ENCODE measurements at places on chromosomes 1 and 21. TPM values are rescaled to one million over a fixed set of nuclear protein-coding genes. Genes with fewer than 3 reads are reported as not detected.

DNA sequence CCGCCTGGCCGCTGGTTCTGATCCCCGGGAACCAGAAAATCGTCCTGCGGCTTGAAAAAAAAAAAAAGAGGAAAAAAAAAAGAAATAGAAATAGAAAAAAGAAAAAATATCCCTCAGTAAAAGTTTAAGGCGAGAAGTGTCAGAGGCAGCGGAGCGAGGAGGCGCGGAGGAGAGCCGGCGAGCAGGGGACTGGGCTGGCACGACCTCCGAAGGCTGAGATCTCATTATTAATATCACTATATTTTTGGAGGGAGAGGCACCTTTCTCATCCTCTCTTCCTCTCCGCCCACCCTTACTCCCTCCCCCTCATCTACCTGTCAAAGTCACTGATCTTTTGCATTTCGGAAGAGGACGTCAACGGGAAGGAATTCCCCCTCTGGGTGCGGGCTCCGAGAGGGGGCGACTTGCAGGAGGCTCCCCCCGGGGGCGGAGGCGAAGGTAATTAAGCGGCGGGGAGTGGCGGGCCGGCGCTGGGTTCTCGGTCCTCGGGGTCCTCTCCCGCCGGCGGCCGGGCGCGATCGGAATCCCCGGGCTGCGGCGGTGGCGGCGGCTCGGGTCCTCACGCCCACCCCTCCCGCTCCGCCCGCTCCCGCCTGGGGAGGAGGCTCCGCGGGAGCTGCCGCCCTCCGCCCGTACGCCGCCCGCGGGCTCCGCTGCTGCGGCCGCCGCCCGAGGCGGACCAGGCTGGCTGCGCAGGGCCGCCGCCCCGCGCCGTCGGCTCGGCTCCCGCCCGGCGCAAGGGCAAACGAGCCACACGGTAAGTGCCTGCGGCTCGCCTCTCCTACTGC, at the start of gene NTNG1:
Gene NTNG1 (plus strand): TSS at position 337 of the 788 bp plus-strand sequence.
- DNase-seq, result no peak
- no peaks in the 10 kb centered on the region for H3K36me3 ChIP-seq
- peaks cover 27% of the 10 kb centered on the region for H3K4me1 ChIP-seq
- peak within 1 kb of the TSS; percentile 64 for H3K4me3 ChIP-seq
- H3K27me3 ChIP-seq, result peaks cover 93% of the 10 kb centered on the region

DNA sequence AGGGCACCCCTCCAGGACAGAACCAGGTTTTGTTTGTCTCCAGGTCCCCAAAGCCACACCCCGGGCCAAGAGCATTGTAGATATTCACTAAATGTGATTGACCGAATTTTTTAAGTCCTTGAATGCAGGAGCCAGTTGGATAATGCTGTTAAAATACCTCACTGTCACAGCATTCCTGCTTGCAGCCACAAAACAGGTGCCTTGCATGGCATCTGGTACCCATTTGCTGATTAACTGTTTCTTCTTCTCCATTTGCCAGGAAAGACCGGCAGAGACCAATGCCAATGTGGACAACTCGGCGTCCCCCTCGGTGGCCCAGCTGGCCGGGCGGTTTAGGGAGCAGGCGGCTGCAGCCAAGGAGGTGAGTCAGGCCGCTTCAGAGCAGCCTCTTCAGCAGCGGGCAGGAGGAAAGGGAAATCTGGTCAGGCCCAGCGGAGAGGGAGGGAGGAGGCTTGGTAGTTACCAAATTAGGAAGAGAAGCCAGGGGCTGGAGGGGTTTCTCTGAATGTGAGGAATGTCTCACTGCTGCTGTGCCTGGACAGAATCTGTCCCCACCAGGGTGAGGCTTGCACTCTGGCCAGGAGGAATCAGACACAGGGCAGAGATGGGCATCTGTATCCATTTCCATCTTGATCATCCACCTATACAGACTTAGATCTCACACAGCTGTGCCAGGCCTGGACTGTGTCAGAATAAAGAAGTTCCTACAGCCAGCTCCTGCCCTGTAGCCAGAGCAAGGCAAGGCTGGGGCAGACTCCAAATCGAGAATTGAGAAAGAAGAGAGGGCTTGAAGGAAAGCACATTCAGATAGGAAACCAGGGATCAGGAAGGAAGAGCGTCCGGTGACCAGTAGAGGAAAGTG, 37.9 kb upstream of the MPZL1 start:
- peak; percentile 45 for DNase-seq
- peaks cover 2% of the 10 kb centered on the region for H3K36me3 ChIP-seq
- H3K27ac ChIP-seq, result peak overlapping the region; percentile 93
- no peaks in the 10 kb centered on the region for H3K27me3 ChIP-seq
- H3K4me3 ChIP-seq, result peak overlapping the region; percentile 15
- peaks cover 99% of the 10 kb centered on the region for H3K4me1 ChIP-seq

DNA sequence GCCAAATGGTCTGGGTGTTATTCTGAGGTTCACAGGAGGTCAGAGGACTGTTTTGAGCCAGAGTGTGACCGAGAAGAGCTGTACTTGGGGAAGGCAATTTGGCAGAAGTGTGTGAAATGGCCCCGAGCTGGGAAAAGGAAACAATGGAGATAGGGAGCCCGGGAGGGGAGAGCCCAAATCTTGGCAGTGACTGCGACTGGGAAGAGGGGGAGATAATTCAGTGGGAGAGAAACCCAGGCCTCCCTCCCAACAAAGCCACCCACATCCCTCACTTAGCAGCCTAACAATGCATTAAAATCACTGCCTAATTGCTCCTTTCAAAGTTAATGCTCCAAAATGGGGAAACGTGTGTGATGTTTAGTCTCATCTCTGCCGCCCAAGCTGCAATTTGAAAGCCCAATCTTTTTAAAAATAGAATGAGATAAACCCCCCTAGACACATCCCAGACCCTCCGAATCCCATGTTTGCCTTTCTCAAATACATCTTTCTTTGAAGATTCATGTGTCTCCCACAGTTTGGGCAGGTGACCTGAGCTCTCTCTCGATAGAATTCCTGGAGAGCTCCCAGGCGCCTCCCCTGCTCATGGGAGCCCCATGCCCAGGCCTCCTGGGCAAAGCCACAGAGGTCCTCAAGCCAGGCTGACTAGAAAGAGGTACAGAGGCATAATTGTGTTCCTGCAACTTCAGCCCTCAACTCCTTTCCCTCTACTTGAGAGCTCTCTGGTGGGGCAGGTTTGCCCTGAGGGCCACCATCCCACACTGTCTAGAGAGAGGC, 17.3 kb downstream of the LRRC52 start:
- H3K27me3 ChIP-seq, result peaks cover 4% of the 10 kb centered on the region
- peak overlapping the region; percentile 39 for H3K27ac ChIP-seq
- H3K4me3 ChIP-seq, result no peak overlapping the region
- no peak for DNase-seq
- H3K4me1 ChIP-seq, result peaks cover 18% of the 10 kb centered on the region

DNA sequence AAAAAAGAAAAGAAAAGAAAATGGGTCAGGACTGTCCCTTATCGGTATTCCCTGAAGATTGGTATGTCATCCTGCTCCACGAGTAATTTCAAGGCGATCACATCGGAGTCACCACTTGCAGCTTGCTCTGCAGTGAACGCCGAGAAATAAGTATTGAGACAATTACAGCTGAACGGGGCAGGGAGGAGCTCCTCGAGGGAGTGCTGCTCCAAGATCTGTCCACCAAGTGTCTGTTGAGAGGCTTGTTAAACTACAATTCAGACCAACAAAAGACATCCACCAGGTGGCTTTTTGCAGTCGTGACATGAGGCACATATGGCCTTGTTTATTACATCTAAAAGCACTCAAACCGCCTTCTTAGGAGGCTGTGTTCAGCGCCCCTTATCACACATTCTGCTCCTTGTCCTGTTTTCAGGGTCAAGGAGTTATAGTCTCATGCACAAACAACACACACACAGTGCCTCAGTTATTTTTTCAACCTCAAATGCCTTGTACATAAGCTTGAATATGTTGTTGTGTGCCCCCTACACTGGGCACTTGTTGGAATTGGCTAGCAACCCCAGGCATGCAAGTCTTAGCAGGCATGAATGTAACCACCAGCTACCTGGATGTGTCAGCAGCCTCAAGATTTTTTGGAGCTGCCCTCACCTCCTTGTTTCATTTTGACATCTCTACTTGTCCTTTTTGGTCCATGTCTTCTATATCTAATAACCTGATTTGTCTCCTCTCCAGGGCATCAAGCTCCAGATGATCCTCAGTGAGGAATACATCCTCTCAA, 13.0 kb upstream of the CD48 start:
- H3K27ac ChIP-seq, result no peak overlapping the region
- H3K27me3 ChIP-seq, result peaks cover 6% of the 10 kb centered on the region
- H3K4me1 ChIP-seq, result peaks cover 11% of the 10 kb centered on the region
- H3K4me3 ChIP-seq, result no peak overlapping the region
- no peak for DNase-seq
- H3K36me3 ChIP-seq, result no peaks in the 10 kb centered on the region

- H3K4me3 ChIP-seq, result no peak overlapping the region
- DNase-seq, result no peak
- no peak overlapping the region for H3K27ac ChIP-seq
- no peaks in the 10 kb centered on the region for H3K4me1 ChIP-seq
- no peaks in the 10 kb centered on the region for H3K36me3 ChIP-seq
Measured at GRCh38 chr1:22613951-22614350, 22.5 kb upstream of the C1QA start.

DNA sequence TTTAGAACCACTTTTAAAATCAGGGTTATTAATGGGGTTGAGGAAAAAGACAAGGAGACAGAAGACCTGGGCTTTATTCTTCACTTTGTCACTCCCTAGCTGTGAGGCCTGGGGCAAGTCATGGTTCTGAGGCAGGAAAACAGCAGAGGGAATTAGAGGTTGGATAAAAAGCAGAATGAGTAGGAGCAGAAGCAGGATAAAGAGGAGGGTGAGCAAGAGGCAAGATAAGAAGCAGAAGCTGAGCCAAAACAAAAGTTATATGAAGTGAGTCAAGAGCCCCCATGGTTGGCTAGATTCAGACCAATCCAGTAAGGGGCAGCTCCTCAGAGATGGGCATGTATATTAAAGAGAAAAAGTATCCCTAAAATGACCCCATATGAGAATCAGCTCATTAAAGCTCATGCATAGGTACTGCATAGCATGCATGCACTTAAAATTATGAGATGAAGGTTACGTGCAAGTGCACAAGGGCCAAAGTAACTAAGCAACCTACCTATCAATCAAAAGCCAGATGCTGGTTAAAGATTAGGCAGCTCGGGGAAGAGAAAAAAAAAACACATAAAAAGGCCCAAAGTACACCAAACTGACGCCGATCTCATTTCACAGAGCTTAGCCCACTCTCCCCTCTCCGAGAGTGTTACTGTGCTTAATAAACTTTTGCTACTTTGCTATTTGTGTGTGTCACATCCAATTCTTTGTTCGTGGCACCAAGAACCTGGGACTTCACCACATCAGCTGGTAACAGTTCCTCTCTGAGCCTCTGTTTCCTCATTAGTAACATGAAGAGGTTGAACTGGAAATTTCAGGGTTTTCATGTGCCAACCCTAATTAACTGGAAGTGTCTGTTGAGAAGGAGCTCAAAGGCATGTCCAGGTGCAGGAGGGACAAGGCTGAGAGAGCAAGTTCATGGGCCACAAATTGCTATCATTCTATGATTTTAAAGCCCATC, 2.2 kb downstream of the AVPR1B start:
- no peak overlapping the region for H3K4me3 ChIP-seq
- H3K27ac ChIP-seq, result no peak overlapping the region
- peaks cover 10% of the 10 kb centered on the region for H3K27me3 ChIP-seq
- H3K36me3 ChIP-seq, result no peaks in the 10 kb centered on the region
- peaks cover 14% of the 10 kb centered on the region for H3K4me1 ChIP-seq
- no peak for DNase-seq

FBLIM1 gene
- 89.1 TPM for total RNA-seq

Data from left ventricle myocardium inferior (tissue), 1 donor.